Colonic mucosa (tissue), 4 donors: ENCODE measurements at places on chromosomes 6 and 20. TPM values are rescaled to one million over a fixed set of nuclear protein-coding genes. Genes with fewer than 3 reads are reported as not detected.

Gene TFAP2D
- total RNA-seq = not detected

Gene SLC2A10
- 43.6 TPM for total RNA-seq

Gene SLX4IP
- total RNA-seq = 5.0 TPM

DNA sequence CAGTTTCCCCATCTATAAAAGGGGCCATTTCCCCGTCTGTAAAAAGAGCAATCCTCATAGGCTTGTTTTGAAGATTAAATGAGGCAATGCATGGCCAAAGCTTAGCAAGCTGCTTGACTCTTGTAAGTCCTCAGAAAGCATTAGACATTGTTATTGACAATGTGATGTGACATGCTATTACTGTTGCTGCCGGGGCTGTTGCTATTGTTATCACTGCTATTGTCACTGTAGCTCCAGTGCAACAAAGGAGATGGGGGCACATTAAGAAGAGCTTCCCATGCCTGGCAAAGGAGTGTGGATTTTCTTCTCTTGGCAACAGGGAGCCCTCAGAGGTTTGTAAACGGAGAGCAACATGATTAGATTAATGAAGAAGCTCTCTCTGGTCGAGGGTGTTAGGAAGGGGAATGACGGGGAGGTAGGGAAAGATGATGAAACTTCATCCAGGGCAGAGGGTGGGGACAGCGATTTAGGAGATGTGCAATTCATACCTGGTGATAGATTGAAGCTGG lies 33.1 kb upstream of the FAM83D start:
- no peaks in the 10 kb centered on the region for H3K36me3 ChIP-seq
- H3K27me3 ChIP-seq = no peaks in the 10 kb centered on the region
- DNase-seq = no peak
- H3K27ac ChIP-seq = no peak overlapping the region
- no peak overlapping the region for H3K4me3 ChIP-seq

DNA sequence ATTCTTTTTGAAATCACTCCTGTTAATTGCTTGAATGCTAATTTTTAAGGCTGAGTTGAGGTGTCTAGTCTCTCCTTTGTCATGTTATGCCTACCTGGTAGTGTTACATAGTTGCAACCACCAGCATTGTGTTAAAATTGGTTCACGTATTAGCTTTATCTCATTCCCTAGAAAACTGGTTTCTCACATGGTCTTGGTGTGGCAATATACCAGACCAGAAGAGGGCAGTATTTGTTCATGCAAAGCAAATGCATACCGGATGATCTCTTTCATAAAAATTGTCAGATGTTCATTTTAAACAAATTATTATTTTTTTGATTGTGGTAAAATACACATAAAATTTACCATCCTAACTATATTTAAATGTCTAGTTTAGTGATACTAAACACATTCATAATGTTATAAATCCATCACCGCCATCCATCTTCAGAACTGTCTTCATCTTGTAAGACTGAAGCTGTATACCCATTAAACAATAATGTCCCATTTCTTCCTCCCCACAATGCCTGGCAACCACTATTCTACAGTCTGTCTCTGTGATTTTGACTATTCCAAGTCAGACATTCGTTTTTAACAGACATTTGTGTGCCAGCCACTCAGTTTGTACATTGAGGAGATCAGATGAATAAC lies 92.8 kb downstream of the ATRN start:
- no peak overlapping the region for H3K4me3 ChIP-seq
- DNase-seq = peak; percentile 20
- no peaks in the 10 kb centered on the region for H3K4me1 ChIP-seq
- no peaks in the 10 kb centered on the region for H3K36me3 ChIP-seq
- no peaks in the 10 kb centered on the region for H3K27me3 ChIP-seq
- H3K27ac ChIP-seq = no peak overlapping the region

DNA sequence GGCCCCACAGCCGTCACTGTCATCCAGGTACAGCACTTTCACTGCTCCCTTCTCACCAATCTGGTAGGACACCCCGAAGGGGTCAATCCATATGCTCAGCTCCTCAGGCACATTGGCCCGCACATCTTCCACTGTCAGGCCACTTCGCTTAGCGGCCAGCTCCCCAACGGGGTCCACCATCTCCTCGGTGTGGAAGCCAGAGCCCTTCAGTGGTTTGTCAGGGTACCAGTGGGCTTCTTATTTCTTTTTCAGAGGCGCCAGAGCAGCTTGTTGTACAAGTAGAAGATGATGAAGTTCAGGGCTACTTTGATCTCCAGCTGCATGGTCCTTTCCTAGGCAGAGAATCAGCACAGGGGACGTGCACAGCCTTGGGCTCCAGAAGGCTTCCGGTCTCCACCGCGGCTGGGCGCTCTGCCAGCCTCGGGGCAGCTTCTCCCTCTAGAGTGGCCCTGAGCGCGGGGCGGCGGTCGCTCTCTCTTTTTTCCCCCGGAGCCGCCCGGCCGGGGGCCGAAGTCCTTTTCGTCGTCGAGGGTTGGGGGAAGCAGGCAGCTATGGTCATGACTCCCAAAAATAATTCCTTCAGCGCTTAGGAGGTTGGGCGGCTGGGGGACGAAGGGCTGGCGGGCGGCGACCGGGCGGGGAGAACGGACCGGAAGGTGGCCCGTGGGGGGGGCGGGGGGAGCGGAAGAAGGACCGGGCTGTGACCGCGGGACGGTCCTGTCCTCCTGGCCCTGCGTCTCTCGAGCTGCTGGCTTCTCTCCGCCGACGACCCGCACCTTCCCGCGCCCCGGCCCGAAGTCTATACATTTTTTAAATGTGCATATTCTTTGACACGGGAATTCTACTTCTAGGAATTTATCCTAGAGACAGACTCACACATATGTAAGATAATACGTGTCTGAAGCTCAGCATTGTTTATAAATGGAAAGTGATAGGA lies 6.5 kb upstream of the ZSCAN9 start:
- no peaks in the 10 kb centered on the region for H3K27me3 ChIP-seq
- peak; percentile 78 for DNase-seq
- H3K4me3 ChIP-seq = peak overlapping the region; percentile 48
- H3K4me1 ChIP-seq = no peaks in the 10 kb centered on the region
- no peaks in the 10 kb centered on the region for H3K36me3 ChIP-seq

DNA sequence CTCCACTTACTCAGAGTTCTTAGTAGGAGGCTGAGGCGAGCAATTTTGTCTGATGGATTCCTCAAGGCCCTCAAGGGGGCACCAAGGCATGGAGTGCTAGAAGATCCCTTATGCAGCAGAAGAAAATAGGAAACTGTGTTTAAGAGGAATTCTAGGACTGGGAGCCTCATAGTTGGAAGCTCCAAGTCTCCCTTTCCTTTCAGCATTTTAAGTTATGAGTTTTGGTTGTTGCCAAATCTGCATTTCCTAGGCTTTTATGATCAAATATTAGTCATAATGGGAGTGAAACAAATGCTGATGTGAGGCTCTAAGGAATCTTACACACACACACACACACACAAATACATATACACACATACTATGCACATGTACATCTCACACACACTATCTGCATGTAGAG lies 714.0 kb downstream of the UTRN start:
- H3K27ac ChIP-seq = no peak overlapping the region
- no peak for DNase-seq
- no peak overlapping the region for H3K4me3 ChIP-seq
- no peaks in the 10 kb centered on the region for H3K36me3 ChIP-seq

- H3K4me3 ChIP-seq = no peak overlapping the region
- no peaks in the 10 kb centered on the region for H3K27me3 ChIP-seq
- H3K27ac ChIP-seq = no peak overlapping the region
- H3K36me3 ChIP-seq = no peaks in the 10 kb centered on the region
- no peak for DNase-seq
- no peaks in the 10 kb centered on the region for H3K4me1 ChIP-seq
These were observed 20.5 kb downstream of the FYN start for GRCh38 chr6:111852725-111853124.

- peak; percentile 44 for DNase-seq
- H3K27ac ChIP-seq = peak overlapping the region; percentile 91
- H3K4me1 ChIP-seq = peaks cover 3% of the 10 kb centered on the region
- H3K36me3 ChIP-seq = no peaks in the 10 kb centered on the region
These were observed 717 bp downstream of the CSNK2A1 start for GRCh38 chr20:542777-543368.

DNA sequence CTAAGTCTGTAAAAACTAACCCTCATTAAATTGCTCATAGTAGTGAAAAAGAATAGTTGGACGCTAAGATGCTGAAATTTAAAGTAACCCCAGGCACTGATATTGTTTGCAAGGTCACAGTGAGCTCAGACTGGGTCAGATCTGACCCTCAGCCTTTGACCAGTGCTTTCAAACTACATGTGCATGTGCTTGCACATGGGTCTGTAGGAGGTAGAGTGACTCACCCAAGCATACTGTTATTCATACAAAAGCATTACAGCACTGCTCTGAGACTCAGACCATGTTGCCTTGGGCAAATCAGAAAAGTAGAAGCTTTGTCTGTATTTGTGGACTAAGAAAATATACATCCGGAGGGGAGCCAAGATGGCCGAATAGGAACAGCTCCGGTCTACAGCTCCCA lies 326.4 kb upstream of the MARCKS start:
- H3K36me3 ChIP-seq = no peaks in the 10 kb centered on the region
- no peak overlapping the region for H3K27ac ChIP-seq
- H3K4me1 ChIP-seq = no peaks in the 10 kb centered on the region
- DNase-seq = no peak
- H3K27me3 ChIP-seq = no peaks in the 10 kb centered on the region

DNA sequence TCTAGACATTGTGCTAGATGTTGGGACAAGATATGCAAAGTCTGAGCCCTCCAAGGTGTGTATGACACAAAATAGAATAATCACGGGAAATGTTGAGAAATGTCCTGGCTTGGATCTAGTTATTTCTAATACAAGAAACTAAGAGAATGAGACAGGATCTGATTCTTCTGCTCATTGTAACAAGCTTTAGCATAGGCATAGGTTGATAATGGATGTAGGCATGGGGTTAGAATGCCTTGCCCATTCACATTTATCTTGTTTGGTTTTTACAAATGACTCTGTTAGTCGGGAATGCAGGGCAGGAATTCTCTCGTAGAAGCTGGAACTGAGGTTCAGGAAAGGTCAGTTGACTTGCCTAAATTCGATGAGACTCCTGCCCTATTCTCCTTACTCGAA lies 1.5 kb upstream of the SLC26A8 start:
- H3K27ac ChIP-seq = no peak overlapping the region
- no peaks in the 10 kb centered on the region for H3K27me3 ChIP-seq
- no peaks in the 10 kb centered on the region for H3K36me3 ChIP-seq
- DNase-seq = no peak
- H3K4me1 ChIP-seq = no peaks in the 10 kb centered on the region

GRCh38 chr6:144066741-144067484 lies 28.5 kb downstream of the SF3B5 start:
- no peak overlapping the region for H3K27ac ChIP-seq
- H3K4me3 ChIP-seq = no peak overlapping the region
- DNase-seq = no peak
- no peaks in the 10 kb centered on the region for H3K4me1 ChIP-seq
- no peaks in the 10 kb centered on the region for H3K36me3 ChIP-seq

DNA sequence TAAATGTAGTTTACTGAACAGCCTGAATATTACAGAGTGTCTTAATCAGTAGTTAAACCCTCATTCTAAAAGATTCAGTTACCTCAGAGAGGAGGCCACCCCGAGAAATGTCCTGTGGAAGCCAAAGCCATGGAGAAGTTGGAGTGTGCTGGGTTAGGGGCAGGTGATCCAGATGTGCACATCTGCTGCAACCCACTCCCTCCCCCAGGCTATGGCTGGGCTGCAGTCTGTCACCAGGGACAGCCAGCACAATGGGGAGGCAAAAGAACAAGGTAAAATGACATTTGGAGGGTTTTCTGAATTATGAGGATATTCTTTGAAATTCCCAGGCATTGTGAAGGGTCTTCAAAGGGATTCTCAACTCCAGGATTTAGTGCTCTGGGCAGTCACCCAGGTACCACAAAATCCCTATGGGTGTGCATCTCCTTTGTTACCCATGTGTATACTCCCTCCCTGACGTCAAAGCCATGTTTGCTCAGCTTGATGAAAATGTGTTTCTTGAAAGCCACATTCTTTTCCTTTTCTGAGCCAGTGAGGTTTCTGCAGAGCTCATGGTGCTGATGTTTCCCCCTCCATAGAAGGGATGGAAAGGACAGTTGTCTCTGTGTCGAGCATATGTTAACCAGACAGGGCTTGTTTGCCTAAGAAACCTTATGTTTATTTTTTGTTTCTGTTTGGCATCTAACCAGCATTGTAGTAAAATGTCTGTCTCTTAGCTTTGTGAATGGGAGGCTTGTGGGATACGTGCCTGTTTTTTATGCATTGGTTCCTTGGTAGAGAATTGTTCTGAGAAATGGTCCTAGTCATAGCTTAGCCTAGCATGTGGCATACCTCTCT lies 212.3 kb upstream of the TBX18 start:
- H3K27ac ChIP-seq = no peak overlapping the region
- H3K27me3 ChIP-seq = no peaks in the 10 kb centered on the region
- no peaks in the 10 kb centered on the region for H3K4me1 ChIP-seq
- no peak overlapping the region for H3K4me3 ChIP-seq
